Fibroblast of skin of right quadriceps (primary cell): ENCODE measurements at places on chromosomes 1 and 21.
A peak's percentile ranks its signal among the peaks of the same experiment; 100 is the strongest.

DNA sequence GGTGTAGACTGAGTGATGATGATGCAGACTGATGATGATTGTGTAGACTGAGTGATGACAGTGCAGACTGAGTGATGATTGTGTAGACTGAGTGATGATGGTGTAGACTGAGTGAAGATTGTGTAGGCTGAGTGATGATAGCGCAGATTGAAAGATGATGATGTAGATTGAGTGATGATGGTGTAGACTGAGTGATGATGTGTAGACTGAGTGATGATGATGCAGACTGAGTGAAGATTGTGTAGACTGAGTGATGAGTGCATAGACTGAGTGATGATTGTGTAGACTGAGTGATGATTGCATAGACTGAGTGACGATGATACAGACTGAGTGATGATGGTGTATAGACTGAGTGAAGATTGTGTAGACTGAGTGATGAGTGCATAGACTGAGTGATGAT lies 28.7 kb downstream of the FAM89A start:
- no peak for DNase-seq

DNA sequence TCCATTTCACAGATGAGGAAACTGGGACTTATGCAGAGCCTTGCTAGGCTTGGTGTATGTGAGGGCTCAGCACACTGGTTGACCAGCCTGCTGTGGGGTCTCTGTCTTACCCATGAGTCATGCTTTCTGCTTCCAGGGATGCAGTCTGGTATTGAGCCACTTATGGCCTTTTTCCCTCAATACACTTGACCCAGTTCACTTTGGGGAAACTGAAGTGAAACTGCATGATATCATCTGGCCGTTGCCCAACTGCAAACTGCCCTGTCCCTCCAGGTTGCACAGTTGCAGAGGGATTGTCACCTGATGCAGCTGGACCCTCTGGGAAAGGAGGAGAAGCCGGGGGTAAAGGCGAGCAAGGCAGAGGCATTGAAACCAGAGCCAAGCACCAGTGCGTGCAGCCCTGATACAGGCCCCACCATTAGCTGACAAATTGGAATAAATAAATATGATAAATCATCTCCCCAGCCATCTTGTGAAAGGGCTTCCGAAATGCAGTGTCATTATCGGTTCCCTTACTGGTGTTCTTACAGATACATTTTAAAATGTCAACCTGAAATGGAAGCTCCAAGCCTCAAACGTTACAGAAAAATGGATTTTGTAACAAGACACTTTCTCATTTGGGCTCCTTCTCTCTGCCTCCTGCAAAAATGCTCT lies 39.3 kb upstream of the DUSP10 start:
- DNase-seq = no peak

DNA sequence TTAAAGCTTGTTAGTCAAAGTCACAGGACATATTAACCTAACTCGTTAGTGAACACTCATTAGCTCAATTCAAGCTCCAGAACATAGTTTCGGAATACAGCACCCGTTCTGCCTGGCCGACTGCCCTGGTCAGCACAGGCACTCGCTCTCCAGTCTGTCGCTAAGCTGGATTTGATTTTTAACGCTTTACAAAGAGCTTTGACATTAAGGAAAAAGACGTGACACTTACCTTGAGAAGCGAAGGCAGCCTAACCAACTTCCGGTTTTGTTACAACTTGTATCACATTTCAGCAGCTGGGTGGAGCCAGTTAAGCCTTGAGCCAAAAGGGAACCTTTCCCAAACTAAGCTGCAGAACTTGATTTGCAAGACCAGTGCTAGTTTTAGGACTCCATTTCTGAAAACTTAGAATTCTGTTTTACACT lies at the start of gene FRRS1:
Gene FRRS1 (minus strand): TSS at position 258 of the 423 bp plus-strand sequence. CDS start 17,867 bp downstream, outside the sequence.
- peak; percentile 57 for DNase-seq

- peak; percentile 9 for DNase-seq
Observed at GRCh38 chr1:19605967-19606366, 38.1 kb upstream of the NBL1 start.

DNA sequence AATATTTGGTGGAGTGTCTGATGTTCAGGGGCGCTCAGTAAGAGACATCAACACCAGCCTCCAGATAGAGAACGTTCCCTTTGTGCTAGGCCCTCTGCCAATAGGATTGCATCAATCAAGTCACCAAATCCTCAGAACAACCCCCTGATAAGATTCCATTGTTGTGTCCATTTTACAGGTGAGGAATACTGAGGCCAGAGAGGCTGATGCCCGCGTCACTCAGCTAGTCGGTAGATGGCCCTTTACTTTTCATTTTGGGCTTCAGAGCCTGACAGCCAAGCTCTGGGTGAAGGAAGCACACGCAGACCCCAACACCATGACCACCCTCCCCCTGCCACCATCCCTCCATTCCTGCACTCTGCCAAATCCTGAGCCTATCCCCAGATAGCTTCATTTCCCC lies 406.2 kb downstream of the PTPRU start:
- DNase-seq = no peak
